Stimulated activated CD8-positive, alpha-beta memory T cell treated with anti-CD3 and anti-CD28 coated beads, Interleukin-4, amount 100 ng/mL, for 24 hours (primary cell): ENCODE measurements at places on chromosomes 2 and 18.

DNA sequence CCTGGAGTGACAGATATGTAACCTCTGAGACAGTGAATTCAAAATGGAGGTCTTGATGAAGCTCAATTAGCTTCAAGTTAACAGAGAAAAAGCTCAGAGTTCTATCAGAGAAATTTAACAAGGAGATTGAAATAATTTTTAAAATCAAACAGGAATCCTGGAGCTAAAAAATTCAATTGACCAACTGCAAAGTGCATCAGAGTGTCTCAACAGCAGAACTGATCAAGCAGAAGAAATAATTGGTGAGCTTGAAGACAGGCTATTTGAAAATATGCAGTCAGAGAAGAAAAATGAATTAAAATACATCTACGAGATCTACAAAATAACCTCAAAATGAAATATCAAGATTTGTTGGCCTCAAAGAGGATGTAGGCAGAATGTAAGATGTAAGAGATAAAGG is 30.4 kb upstream of the BMP10 start:
- no peak for DNase-seq

GRCh38 chr18:44651478-44651877 is 29.2 kb upstream of the SETBP1 start:
- DNase-seq = no peak

DNA sequence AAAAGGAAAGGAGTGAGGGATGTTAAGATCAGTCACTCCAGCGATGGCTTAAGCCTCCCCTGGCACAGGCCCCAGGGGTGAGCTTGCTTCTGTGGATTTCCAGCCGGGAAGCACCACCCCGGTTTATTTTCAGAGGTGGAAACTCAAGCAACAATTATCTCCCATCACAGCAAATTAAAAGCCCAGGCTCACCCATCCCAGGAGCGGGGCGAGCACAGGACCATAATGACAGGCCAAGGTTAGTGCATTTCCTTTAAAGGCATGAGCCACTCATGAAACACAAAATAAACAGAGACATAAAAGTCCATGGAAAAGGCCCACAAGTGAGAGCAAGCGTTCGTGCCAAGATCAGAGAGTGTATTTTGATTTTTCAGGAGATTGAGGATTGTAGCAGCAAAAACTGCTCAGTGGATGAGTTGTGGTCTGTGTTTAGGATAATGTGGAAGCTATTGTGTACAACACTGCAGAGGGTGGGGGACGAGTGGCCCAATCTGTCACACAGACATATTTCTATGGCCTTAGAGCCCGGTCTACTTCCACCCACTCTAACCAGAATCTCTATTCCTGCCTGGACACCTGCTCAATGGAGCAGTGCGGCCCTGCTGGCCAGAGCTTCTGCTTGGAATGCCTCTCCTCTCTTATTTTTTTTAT is 111.4 kb upstream of the CDC42EP3 start:
- DNase-seq = no peak

DNA sequence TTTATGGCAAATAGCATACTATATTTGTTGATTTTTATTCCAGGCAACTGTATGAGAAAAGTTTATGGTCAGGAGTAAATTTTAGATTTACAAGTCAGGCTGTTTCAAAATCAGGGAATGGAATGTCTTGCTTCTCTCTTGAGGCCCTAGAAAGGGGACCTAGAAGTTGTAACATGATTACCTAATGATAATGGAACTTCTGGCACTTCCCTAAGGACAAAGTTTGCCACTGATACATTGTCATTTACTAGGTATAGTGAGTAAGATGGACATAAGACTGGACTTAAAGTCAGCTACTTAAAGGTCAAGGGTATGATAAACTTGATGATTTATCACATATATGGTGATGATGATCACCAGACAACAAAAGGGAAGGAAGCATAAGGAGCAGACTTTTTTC is 103.3 kb upstream of the VRK2 start:
- DNase-seq = no peak

DNA sequence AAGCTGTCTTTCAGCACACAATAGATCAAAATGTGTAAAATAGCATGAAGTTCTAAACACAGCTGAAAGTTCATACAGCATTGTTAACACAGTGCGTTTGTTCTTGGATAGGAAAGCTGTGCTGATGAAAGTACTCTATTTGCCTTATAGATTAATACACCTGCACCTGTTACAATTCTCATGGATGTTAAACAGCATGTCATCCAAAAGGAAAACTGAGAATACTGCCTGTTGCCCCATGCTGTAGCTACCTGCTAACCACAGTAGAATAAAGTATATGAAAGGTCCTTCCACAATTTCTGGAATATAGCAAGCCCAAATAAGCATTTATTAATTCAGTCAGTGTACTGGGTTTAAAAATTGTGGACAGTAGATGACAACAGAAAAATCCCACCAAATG is 166.7 kb upstream of the DTNA start:
- DNase-seq = no peak

GRCh38 chr2:40371525-40372282 is 80.2 kb downstream of the SLC8A1 start:
- DNase-seq = no peak

- no peak for DNase-seq
Observed at GRCh38 chr2:161101406-161101805, 58.8 kb upstream of the TANK start.

DNA sequence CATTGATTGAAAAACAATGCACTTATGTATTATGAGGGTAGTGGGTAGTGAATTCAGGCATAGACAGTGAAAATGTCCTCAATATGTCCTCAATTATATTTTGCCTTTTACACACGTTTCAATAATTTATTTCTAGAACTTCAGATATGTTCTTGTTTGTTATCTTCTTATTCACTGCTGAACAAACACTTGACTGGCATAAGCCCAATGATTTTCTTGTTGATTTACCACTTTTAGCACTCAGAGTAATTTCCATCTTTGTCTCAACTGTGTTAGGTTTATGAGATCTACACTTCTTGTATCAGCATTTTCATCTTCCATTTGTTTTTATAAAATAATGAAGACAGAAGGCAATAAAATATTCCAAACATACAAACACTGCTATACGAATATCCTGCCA is 61.8 kb upstream of the DCC start:
- DNase-seq = no peak

DNA sequence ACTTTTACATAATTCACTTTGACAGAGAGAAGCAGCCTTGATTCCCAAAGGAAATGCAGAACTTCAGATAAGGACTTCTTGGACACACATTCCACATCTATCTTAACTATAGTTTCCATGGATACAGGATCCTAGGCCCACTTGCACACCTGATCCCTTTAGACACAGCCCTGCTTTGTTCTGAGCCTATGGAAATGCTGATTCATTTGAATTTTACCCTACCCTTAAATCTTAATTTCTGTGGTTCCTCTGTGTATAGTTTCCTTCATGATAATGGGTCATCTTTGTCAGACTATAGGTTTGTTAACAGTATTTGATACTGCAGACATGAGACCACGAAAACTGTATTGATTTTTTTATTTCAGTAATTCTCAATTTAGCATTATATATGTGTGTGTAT is 77.4 kb downstream of the ACTR3 start:
- DNase-seq = no peak

DNA sequence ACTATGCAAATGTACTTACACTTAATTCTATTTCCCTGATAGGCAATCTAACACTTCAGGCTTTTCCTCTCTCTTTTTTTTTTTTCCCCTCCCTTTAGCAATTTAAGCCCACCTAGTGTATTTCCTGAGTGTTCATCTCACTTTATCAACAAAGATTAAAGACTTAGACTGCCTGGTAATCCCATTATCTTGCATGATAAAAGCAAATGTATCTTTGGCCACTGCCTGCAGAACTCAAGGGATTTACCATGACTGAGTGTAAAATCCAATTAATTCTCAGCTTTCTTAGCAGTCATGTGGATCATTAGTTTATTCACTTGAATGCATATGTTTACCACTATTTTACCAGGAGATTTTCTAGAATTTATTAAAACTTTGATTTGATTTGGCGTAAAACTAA is 1102.2 kb upstream of the GYPC start:
- no peak for DNase-seq

- no peak for DNase-seq
Observed at GRCh38 chr2:128438586-128438985, 119.9 kb upstream of the HS6ST1 start.

DNA sequence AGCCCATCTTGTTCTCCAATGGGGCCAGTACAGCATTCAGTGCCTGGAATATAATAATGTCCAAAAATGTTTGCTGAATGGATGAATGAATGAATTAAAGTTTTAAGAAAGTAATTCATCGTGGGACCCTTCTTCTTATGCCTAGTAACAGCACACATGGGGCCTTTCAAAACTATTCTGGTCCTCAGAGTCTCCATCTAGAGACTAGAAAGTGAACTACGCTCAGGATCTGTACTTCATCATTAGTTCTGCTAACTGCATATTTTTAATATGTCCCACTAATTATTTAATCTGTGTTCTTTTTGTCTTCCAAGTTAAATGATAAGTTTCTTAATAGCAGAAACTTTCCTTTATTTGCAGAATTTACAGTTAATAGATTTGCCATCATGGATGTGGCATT is 172.5 kb downstream of the SMAD2 start:
- DNase-seq = no peak

GRCh38 chr2:145653553-145653952 is 1133.6 kb upstream of the ZEB2 start:
- no peak for DNase-seq

GRCh38 chr18:69845593-69846506 is 101.8 kb downstream of the CD226 start:
- no peak for DNase-seq

DNA sequence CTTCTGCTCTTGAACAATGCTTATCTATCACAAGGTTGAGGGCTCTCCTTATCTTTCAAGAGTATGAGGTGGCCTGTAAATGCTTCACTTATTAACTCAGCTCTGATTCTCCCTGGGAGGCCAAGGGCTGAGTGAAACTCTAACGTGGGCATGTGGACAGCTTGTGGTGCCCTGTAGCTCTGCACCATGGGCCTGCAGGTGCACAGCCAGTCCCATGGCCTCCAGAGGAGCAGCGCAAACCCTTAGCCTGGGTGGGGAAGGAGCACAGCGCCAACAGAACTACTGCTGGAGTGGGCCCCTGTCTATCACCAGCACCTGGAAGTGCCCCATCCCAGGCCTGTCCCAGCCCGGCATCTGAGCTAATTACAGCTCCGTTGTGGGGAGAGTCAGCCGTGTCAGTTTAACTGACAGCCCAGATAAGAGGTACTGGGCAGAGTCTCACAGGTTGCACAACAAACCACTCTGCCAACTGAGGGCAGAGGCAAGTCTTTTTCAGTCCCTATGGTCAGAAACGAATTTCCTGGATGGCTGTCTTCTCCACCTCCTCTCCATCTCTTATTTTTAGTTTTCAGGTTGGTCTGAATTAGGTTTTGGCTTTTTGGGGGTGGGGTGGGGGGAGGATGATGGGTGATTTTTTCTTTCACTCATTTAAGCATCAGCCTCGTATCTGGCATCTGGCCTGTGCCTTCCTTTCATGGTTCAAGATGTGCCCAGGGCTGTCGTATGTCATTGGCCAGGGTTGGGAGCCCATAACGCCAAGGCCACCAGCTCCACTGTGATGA is 219.5 kb downstream of the BCL2 start:
- DNase-seq = no peak

- DNase-seq = no peak
Observed at GRCh38 chr2:218282173-218282991, 9.9 kb downstream of the TMBIM1 start.

DNA sequence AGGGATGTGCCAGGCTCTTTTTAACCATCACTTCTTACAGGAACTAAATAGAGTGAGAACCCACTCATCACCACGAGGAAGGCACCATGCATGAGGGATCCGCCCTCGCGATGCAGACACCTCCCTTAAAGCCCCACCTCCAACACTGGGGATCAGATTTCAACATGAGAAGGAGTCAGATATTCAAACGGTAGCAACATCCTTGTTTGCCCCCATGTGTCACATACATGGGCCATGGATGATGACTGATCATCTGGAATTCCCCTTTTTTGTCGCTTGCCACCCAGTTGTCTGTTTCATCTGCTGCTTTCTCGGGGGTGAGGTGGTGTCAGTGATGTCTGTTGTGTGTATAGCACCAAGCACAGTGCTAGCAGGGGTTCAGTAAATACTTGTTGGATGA is 57.9 kb downstream of the NCK2 start:
- DNase-seq = no peak

- no peak for DNase-seq
Observed at GRCh38 chr2:46689993-46690392, 210.6 kb downstream of the TMEM247 start.

GRCh38 chr2:218039171-218039570 is 29.9 kb upstream of the RUFY4 start:
- no peak for DNase-seq

DNA sequence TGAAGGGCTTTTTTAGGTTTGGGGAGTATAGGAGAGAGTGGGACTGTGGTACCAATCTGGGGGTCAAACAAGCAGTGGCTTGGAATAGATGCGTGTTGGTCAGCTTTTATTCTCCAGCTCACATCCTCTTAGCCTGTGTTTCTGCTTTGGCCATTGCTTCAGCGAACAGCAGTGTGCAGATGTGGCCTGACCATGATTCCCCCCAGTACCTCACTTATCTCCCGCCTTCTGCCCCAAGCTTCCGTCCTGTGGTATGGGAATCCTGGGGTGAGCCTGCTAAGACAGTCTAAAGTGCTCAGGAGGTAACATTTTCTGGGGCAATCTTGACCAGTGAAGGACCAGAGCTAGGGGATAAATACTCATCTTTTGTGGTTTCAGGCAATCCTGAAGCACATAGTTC is 84.9 kb upstream of the TNP1 start:
- no peak for DNase-seq

DNA sequence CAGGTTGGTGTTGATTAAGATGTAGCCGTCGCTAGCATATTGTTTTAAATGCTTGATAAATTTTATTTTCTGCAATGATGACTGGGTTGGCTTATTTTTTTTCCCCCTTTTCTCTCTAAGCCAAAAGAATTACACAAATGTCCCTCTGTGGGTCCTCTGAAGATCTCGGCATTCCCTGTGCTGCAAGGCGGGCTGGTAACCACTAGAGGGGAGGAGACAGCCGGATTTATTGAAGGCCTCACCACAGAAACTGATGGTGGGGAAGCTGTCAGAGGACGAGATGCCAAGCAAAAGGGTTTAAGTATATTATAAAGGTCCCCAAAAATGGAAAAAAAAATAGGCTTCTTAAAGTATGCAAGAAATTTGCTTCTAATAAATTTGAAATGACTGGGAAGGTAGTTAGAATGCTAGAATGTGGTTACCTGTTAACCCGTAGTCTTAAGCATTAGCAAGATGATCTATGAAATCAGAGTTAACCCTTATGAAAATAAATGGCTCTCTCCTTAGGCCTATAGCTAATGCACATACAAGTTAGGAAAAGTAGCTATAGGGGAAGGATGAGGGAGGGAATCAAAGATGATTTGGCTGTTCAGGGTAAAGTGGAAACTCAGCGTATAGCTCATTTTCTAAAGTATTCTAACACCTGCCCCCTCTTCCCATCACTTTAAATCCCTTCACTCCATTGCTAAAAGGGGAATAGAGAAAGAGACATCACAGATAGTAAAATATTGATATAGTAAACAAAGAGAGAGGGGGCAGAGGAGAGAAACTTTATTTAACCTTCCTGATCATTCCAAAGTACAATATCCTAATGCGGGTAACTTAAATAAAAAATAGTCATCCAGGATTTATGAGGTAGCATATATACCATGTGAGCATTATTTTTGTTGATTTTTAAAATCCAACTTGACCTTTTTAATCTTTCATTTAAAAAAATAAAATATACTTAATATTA is 894.5 kb upstream of the POU3F3 start:
- DNase-seq = no peak
